Suprapubic skin (tissue), 4 donors: ENCODE measurements at places on chromosomes 16 and 17.

DNA sequence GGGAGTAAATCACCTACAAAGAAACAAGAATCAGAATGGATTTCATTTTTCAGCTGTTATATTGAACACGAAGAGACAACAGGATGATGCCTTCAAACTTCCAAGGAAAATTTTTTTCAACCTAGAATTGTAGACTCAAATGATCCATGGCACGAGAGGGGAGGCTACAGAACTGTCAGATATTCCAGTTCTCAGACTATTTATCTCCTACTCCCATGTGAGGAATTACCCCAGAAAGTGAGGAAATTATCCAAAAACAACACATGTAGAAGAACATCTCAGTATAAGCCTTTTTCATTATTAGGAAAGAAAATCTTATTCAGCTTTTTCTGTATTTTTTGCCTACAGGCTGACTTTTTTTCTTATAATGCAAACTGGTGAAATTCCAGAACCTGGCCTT lies 5.5 kb upstream of the ASGR2 start:
- no peaks in the 10 kb centered on the region for H3K4me1 ChIP-seq
- no peak overlapping the region for H3K4me3 ChIP-seq
- peaks cover 10% of the 10 kb centered on the region for H3K27me3 ChIP-seq
- H3K36me3 ChIP-seq = no peaks in the 10 kb centered on the region

- no peaks in the 10 kb centered on the region for H3K27me3 ChIP-seq
- H3K27ac ChIP-seq = no peak overlapping the region
- DNase-seq = no peak
Measured at GRCh38 chr16:868846-869822, 68.6 kb upstream of the GNG13 start.

- H3K27ac ChIP-seq = no peak overlapping the region
- DNase-seq = no peak
- H3K4me1 ChIP-seq = peaks cover 20% of the 10 kb centered on the region
- H3K4me3 ChIP-seq = no peak overlapping the region
- H3K36me3 ChIP-seq = peaks cover 51% of the 10 kb centered on the region
Measured at GRCh38 chr16:69381231-69381630, 4.6 kb downstream of the TERF2 start.

DNA sequence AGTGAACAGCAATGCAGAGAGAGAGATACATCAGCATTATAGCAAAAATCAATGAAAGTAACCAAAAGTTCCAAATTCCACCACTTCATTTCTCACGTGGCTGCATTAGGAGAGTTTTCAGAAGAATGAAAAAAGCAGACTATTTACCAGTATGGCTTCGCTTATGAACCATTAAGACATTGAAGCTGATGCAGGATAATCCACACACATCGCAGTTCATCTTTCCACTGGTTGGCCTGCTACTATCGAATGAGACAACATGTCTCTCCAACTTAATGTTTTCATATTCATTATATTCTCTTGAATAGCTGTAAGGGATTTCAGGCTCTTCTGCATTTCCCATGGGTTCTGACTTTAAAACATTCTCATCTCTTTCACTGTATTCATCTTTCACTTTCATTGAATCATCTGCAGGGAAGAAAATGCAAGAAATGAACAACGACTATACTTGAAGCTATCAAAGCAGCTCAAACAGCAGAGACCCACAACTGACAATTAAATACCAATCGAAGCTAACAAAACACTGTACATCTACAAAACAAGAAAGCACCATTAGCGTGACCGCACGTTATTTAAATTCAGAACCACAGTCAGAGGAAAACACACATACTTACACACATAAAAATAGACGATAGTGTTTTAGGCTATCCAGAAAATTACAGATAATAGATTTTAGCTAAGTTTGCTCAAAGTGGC lies 54.9 kb downstream of the GRB7 start:
- no peak for DNase-seq
- H3K27me3 ChIP-seq = peaks cover 9% of the 10 kb centered on the region
- no peak overlapping the region for H3K4me3 ChIP-seq
- H3K36me3 ChIP-seq = no peaks in the 10 kb centered on the region
- no peak overlapping the region for H3K27ac ChIP-seq
- no peaks in the 10 kb centered on the region for H3K4me1 ChIP-seq

GRCh38 chr17:12691173-12691572 lies 25.5 kb downstream of the MYOCD start:
- DNase-seq = no peak
- H3K27me3 ChIP-seq = no peaks in the 10 kb centered on the region

- H3K36me3 ChIP-seq = peaks cover 86% of the 10 kb centered on the region
- no peak for DNase-seq
- H3K27ac ChIP-seq = no peak overlapping the region
- H3K4me1 ChIP-seq = no peaks in the 10 kb centered on the region
Measured at GRCh38 chr16:24966634-24967033, 48.5 kb downstream of the ARHGAP17 start.

- no peak overlapping the region for H3K27ac ChIP-seq
- no peak overlapping the region for H3K4me3 ChIP-seq
- H3K4me1 ChIP-seq = no peaks in the 10 kb centered on the region
- peaks cover 8% of the 10 kb centered on the region for H3K36me3 ChIP-seq
- H3K27me3 ChIP-seq = no peaks in the 10 kb centered on the region
Measured at GRCh38 chr17:59121901-59122480, 15.3 kb upstream of the TRIM37 start.

DNA sequence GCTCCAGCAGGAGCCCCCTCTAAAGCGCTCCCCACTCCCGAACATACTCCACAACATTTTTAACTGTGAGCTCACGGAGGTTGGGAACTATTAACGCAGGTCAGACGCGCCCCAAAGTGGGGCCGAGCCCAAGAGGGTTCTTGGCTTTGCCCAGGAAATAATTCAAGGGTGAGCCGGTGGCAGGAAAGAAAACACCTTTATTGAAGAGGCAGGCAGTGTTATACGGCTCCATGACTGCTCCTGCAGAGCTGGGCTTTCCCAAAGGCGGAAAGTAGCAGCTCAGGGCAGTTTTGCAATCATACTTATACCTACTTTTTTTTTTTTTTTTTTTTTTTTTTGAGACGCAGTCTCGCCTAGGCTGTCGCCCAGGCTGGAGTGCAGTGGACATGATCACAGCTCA lies 6.2 kb downstream of the ADCY9 start:
- peaks cover 45% of the 10 kb centered on the region for H3K4me1 ChIP-seq
- no peak overlapping the region for H3K4me3 ChIP-seq
- H3K27ac ChIP-seq = no peak overlapping the region
- DNase-seq = no peak
- H3K27me3 ChIP-seq = no peaks in the 10 kb centered on the region

- DNase-seq = no peak
- no peak overlapping the region for H3K4me3 ChIP-seq
- no peak overlapping the region for H3K27ac ChIP-seq
- no peaks in the 10 kb centered on the region for H3K27me3 ChIP-seq
- no peaks in the 10 kb centered on the region for H3K36me3 ChIP-seq
Measured at GRCh38 chr17:62637809-62638208, 10.3 kb downstream of the MRC2 start.

- DNase-seq = no peak
- H3K27ac ChIP-seq = no peak overlapping the region
- H3K4me3 ChIP-seq = no peak overlapping the region
- no peaks in the 10 kb centered on the region for H3K27me3 ChIP-seq
Measured at GRCh38 chr16:12611916-12612597, 191.6 kb downstream of the CPPED1 start.
